ENCODE measurements at places on chromosomes 11 and 22.

DNA sequence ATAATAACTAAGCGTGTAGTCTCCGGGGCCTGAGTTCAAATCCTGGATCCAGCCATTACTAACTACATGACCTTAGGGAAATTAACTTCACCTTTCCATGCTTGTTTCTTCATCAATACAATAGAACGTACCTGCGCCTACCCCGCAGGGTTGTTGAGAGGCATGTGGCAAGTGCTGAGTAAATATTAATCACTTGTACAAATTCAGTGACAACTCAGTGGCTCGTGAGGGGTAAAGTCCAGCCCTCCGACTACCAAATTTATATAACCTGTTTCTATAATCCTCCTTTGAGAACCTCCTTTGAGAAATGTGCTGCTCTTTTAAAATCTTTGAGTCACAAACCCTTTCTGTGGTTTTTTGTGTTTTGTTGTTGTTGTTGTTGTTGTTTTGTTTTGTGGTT lies 49.8 kb downstream of the FEZ1 start:
- no peak for DNase-seq

- no peak for DNase-seq
Observed at GRCh38 chr11:113991718-113992458, 17.0 kb downstream of the HTR3A start.

DNA sequence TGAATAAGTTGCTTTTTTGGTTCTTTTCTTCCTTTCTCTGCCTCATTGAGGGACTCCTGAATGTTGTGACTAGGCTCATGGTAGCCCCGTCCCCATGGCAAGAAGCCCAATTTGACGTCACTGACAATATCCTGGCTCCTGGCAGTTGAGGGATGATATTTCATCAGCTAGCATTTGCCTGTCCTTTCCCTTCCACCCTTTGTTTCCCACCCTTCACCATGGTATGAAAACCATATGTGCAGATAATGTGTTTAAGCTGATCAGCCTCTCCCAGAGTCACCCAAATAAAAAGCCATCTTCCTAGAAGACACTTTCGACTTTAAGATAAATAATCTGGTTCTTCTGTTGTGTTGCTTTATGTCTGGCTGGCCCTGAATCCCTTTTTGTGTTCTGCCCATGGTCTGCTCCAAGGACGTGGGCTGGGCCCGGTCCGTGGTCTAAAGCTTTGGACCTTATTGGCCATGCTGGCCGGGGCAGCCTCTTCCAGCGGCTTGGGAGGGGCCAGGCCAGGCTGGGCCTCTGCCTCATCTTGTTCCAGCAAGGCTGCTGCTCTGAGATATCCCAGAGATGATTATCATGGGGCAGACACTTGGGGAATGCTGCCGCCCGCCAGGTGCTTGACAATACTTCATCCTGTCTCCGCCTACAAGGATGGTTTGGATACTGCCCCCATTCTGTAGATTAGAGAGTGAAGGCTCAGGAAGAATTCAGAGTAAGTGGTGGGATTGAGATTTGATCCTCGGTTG lies 5.1 kb downstream of the TSPAN18 start:
- DNase-seq, result no peak

- DNase-seq, result peak; percentile 40
Observed at GRCh38 chr11:76787911-76788596, 4.9 kb downstream of the TSKU start.

DNA sequence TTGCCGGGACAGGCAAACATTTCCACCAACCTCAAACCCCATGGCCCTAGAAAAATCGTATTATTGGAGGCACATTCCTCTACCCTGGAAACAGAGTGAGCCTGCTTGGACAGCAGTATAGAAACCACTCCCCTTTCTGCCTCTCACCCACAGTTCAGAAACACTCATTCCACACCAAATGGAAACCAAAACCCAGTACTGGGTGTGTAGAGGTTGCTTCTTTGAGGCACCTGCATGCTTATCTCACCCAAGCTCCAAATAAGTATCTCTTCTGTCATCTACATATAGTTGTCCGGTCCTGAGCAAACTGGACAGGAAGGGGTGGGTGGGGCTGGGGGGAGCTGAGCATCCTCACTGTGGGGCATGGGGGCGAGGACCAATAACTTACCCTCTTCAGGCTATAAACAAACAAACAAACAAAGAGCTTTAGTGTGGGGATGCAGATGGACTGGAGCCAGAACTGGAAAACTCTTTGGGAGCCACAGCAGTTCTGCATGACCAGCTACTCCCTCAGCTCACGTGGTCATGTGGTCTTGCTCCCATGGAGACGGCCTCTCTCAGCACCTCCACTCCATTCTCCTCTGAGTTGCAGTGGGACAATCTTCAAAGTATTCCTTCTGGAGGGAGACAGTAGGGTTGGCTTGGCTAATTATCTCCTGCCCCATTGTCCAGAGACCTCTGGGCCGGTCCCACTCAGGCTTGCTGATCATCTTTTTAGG lies 1.0 kb upstream of the PLAAT2 start:
- DNase-seq, result peak; percentile 43

- no peak for DNase-seq
Observed at GRCh38 chr11:1438967-1439330, 47.6 kb downstream of the MOB2 start.

- DNase-seq, result no peak
Observed at GRCh38 chr11:73164803-73165540, 22.9 kb upstream of the FCHSD2 start.

DNA sequence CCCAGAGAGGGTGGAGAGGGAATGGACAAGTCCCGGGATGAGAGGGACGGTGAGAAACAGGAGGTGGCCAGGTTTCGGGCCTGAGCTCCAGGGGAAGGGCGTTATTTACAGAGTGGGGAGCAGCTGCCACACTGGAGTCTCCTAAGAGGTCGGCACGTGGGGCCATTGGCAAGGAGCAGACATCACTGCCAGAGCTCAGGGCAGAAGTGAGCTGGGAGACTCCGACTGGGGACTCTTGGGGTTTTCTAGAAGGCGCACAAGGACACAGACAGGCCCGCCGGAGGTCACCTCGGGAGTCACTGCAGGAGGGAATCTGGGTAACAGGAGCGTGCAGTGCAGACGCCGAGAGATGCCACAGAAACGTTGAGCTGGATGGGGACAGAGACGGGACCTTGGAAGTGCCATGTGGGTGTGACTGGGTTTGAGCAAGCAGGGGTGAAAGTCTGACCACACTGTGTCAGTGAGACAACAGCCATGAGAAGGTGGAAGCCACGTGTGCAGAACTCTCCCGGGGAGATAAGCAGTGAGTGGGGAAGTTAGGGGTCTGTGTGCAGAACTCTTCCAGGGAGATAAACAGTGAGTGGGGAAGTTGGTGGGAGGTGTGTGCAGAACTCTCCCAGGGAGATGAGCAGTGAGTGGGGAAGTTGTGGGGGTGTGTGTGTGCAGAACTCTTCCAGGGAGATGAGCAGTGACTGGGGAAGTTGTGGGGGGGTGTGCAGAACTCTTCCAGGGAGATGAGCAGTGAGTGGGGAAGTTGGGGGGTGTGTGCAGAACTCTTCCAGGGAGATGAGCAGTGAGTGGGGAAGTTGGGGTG lies 187.5 kb downstream of the SHANK2 start:
- no peak for DNase-seq

DNA sequence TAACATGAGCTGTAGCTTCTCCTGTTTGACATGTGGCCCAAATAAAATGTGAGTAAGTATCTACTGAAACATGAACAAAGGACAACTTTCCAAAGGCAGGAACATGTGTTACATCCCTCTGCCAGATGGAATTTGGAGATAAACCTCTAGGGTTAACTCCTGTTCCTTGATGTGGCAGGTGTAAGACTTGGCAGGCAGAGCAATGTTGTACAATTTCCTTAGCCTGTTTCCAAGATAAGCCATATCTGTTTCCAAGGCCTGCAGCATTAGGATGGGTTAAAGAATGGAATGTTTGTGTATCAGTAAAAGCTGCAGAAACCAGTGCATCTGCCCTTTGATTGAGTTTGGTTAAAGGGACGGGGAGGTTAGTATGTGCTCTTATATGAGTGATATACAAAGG lies 8.8 kb upstream of the DNAJB13 start:
- no peak for DNase-seq

- DNase-seq, result no peak
Observed at GRCh38 chr11:76239483-76240160, 33.3 kb upstream of the WNT11 start.

- DNase-seq, result no peak
Observed at GRCh38 chr11:120548682-120549209, 37.2 kb downstream of the GRIK4 start.

DNA sequence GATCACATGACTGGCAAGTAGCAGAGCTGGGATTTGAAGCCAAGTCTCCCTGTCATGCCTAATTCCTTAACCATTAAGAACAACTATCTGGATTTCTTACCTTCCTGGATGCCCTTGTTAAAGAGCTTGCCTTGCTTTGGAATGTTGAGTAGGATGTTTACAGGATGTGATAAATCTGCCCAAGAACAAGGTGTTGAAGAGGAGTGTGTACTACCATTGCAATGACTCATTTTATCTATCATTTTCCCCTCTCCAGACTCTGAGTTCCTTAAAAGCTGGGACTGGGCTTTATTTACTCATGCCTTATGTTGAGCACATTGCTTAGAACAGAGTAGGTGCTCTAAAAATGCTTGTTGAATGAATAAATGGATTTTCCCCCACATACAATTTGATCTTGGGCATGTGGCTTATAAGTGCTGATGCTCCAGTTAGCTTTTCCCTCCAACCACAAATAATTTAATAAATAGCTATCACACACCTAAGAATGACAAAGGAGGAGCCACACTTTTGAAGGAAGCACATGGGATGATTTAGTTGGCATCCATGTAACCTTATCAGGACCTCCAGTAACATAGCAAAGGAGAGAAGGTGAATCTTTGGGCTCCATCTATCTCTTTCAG lies 268.6 kb upstream of the SESN3 start:
- no peak for DNase-seq

GRCh38 chr22:43295173-43295572 lies 48.0 kb downstream of the SCUBE1 start:
- no peak for DNase-seq

GRCh38 chr11:32231909-32232493 lies 141.1 kb downstream of the RCN1 start:
- peak; percentile 57 for DNase-seq

- no peak for DNase-seq
Observed at GRCh38 chr22:44920183-44920582, 89.6 kb downstream of the PHF21B start.

DNA sequence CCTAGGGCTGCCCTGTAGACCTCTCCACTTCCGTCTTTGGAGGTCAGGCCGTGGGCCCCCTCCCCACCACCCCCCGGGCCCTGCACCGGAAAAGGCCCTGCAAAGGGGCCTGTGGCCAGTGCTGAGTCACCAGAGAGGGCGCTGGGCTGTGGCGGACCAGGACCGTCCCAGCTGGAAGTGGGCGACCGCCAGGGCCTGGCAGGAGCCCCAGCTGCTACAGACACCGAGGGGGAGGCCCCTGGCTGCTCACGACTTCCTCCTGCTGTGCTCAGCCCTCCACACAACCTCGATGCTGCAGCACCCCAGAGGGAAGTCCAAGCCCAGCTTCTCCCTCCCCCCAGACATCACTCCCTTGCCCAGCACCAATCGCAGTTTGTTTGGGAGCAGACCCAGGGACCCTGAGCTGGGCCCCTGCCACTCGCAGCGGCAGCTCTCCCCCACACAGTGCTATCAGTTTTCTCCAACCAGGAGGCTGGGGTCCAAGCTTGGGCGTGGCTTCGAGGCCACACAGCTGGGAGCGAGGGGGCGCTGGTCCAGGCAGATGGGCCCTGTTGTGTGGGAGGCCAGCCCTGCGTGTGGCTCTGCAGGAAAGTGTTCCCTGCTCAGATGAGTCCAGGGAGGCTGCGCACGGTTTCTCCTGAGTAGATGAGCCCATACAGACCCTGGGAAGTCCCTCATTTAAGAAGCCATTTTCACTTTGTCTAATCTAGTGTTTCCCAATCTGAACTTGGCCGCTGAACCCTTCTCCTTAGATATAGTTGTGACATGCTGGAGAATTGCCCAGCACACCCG lies 5.6 kb upstream of the SH3BP1 start:
- DNase-seq, result no peak

- no peak for DNase-seq
Observed at GRCh38 chr11:46728659-46729040, 9.6 kb downstream of the F2 start.

- DNase-seq, result no peak
Observed at GRCh38 chr11:101127699-101128570, 1.7 kb downstream of the PGR start.

GRCh38 chr11:77479746-77480352 lies 6.0 kb upstream of the PAK1 start:
- DNase-seq, result no peak

DNA sequence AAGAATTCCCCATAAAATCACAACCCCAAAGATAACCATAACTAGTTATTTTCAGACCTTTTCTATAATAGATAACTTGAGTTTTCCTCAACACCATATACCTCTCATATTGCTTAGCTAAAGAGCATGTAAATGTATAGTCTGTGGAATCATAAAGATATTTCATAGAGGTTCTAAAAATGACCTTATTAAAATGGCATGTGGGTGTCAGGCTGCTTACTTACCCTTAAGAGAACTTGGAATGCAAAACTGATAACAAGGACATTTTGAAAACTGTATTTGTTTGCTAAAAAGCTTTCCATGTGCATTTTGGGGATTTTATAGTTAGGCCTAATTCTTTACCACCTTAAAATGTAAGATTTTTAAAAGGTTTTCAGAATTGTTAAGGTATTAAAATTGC lies 4.7 kb downstream of the SIK2 start:
- no peak for DNase-seq

DNA sequence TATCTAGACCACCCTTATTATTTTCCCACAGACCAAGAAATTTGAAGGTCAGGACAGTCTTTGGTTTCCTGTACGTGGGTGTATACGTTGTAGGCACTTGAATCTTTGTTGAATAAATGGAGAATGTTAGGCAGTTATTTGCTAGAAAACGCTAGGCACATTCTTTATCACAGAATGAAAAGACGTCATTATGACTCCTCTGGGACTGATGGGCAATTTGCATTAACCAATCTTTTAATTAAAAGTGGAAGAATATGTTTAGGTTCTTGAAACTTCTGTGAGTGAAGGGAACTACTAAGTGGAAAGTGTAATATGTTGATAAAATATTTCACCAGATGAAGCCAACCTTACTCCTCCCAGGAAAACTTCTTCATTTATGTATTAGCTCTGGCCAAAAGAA lies 5.7 kb downstream of the CAT start:
- DNase-seq, result no peak

DNA sequence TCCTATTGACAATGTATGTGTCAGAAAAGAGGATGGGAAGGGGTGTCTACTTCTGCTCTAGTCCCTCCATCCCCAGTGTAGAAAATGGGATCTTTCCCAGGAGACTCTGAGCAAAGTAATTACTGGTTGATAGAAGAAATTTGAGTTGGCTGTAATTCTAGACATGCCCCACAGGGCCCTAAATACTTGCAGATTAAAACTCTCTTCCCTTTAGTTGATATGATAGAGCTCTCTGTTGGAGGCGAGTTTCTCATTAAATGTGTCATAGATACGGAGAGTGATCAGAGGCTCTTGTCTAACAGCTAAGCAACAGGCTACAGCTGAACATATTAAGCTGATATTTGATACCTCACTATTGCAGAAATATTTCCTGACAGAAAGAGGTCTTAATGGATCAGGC lies 32.9 kb downstream of the OR52E1 start:
- DNase-seq, result no peak

GRCh38 chr22:24526191-24526590 lies 28.7 kb downstream of the GUCD1 start:
- DNase-seq, result no peak
